Activated CD4-positive, CD25-positive, alpha-beta regulatory T cell (primary cell): ENCODE measurements at places on chromosomes 16 and 17.

DNA sequence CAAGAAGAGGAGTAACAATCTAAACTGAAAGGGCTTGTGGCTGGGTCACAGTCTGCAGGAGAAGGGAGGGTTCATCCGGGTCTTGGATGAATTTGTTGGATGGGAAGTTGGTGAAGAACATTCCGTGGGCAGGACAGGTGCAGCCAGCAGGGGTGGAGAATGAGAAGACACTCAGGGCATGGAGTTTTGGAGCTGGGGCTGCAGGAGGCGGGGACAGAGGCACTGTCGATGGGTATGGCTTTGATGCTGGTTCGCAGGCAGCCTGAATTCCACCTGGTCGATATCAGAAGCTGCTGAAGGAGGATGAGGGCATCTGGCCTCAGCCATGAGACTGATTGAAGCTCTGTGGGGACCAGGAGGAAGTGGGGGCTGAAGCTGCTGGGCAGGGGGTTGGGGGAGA is 36.1 kb upstream of the CBFA2T3 start:
- no peak for DNase-seq

- no peak for DNase-seq
Measured at GRCh38 chr16:80280557-80280956, 260.2 kb upstream of the DYNLRB2 start.

GRCh38 chr16:88743693-88744576 is 37.6 kb downstream of the CTU2 start:
- peak; percentile 63 for DNase-seq

DNA sequence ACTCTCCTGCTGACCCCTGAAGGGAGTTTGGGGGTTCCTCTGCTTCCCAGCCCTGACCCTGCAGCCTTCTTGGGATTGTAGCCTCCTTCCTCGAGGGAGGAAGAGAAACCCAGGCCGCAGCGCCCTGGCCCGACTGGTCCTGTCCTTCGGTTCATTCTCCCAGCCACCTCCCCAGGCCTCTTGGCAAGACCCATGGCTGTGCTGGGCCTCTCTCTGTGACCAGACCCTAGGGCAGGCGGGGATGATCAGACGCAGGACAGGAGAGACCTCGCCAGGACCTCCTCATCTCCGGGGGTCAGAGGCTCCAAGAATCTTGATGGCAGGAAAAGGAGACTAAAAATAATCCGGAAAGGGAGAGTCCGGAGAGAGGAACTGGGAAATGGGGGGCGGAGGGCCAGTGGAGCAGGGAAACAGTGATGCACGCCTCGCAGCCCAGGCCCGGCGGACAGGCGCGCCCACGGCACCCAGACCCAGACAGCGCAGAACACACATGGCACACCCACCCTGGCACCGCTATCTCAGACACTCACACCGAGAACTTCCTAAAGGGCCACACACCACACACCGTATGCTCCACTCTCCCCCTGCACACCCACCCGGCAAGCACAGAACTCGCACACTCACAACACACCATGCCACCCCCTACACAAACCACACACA is 1.2 kb downstream of the ARHGEF15 start:
- DNase-seq, result no peak

DNA sequence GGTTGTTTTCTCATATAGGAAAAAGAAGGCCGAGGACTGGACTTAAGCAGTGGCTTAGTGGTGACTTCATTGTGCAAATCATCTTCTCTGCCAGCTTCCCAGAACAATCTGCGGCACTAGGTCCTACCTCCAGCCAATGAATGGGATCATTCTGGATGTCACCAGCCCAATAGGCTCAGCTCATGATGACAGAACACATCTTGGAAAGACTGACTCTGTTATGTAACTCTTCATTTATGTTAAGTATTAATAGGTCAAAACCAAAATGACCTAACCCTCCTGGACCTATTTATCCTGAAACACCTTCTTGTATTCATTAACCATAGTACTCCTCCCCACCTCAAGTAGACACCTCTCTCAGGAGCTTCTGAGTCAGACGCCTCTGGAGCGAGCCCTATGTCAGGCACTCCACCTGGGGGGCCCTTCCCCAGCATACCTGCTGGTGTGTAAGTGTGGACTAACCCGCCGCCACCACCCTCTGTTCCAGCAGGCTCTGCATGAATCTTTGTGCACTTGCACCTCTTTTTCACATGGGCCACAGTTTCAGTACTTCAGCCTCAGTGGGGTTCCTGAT is 7.2 kb downstream of the ARL2BP start:
- no peak for DNase-seq

GRCh38 chr16:86067516-86067915 is 168.6 kb downstream of the IRF8 start:
- DNase-seq, result no peak

- DNase-seq, result no peak
Measured at GRCh38 chr17:78781104-78781892, 775 bp downstream of the CYTH1 start.

- no peak for DNase-seq
Measured at GRCh38 chr16:84450176-84450865, 54.1 kb downstream of the MEAK7 start.

DNA sequence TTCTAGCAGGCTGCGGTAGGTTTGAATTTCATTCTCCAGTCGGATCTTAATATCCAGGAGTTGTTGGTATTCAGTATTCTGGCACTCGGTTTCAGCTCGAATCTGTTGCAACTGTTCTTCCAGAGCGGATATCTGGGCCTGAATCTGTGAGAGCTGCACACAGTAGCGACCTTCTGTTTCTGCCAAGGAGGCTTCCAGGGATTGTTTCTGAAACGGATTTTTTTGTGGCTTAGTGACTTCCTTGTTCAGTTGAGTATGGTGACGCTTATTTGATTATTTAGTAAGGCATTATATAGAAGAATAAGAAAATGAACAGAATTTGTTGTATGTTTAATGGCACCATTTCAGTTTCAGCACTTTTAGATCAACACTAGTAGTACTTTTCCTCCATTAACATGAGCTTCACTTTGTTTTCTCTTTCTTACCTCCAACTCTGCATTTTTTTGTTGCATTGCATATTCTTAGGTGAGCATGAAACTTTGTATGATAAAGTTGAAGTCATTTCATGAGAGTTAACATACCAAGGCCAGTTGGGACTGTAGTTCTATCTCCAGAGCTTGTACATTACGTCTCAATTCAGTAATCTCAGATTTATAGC is 2.8 kb downstream of the KRT10 start:
- DNase-seq, result no peak
